ENCODE measurements at places on chromosomes 2 and 18. TPM values are rescaled to one million over a fixed set of nuclear protein-coding genes. Genes with fewer than 3 reads are reported as not detected.

SKOR2 gene
- total RNA-seq, result not detected

TCF23 gene
- total RNA-seq, result not detected

PLGLB2 gene
- total RNA-seq, result 0.10 TPM

GTF2A1L gene
- not detected for total RNA-seq

DNA sequence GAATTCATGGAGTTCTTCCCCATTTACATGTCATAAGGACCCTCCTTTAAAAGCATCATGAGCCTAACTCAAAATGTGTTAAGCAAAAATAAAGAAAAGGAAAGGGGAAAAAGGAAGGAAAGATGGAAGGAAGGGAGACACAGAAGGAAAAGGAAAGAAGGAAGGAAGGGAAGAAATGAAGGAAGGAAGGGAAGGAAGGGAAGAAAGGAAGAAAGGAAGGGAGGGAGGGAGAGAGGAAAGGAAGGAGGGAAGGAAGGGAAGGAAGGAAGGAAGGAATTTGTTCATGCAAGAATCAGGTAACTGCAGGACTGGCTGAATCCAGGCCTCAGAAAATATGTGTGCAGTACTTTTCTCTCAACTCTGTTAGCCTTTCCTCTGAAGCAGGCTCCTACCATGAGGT is 32.0 kb downstream of the KIAA2012 start:
- no peak for DNase-seq

TLX2 gene
- total RNA-seq, result 0.10 TPM

- DNase-seq, result no peak
Observed at GRCh38 chr2:181152701-181153100, 172.3 kb downstream of the UBE2E3 start.

- no peak for DNase-seq
Observed at GRCh38 chr18:31595121-31595771, 3.6 kb downstream of the TTR start.

DNA sequence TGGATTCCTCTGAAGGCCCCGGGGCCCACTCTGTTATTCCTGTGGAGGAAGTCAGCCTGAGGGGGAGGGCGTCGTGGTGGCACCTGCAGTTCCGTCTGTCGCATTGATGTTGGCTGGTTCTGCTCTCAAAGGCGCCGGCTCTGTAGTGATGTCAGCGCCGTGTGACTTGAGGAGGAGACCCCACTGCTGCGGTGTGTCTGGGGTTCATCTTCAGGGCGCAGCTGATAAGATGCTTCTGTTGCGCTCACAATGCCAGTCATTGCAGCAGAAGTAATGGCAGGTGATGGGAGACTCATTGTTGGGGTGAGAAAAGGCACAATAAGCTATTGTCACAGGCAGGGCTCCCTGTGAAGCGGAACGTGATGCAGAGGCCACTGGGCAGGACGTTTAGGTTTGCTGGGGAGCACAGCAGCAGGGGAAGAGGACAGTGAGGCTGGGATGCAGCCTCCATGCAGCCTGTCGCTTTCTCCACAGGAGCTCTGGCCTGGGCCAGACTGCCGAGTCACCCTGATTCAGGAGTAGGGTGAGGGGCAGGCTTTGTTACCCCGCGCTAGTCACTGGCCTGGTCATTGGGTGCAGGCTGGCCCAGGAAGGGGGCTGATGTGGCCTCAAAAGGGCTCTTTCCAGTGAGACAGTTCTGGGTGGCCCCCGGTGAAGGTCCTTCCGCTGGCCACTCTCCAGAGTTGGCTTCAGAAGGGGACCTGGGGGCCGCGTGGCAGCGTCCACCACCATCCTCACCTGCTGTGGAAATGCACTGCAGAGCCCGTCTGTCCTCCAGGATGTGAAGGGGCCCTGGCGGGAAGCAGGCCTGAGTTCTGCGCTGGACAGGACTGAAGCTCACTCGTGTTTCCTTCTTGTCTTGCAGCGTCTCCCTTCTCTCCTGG is 42.9 kb downstream of the SH3BP4 start:
- DNase-seq, result no peak

DNA sequence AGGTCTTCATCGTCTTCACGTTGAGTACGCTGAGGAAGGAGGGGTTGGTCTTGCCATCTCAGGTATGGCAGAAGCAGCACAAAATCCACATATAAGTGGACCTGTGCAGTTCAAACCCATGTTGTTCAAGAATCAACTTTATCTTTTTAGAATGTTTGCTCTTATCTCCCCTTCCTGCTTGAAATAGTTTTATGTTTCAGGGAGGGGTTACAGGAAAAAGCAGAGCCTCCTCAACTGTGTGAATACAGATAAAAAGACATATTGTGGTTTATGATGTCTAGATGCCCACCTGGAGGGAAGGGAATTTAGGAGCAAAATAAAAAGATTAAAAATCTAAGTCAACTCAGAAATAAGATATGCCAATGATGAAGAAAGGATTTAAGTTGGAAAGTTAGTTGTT is 75.9 kb downstream of the VRK2 start:
- DNase-seq, result no peak

DNA sequence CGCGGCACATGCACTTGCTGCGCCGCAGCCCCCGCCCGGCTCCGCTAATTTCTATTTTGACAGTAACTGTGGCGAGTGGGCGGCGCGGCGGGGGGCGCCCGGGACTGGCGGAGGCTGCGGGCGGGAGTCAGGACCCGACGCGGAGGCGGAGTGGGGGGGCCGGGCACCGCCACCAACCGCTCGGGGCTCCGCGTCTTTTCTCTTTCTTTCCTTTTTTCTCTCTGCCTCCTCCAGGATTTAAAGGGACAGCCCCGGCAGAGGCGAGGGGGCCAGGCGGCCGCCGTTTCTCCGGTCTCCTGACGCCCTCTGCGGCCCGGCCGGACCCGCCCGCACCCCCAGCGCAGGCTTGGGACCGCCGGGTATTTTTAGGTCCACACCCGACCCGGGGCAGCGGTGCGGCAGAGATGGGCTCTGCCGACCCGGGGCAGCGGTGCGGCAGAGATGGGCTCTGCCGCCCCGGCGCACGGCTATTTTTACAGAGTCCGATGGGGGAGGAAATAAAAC is 460 bp upstream of the ZBTB7C start:
- DNase-seq, result no peak

DNA sequence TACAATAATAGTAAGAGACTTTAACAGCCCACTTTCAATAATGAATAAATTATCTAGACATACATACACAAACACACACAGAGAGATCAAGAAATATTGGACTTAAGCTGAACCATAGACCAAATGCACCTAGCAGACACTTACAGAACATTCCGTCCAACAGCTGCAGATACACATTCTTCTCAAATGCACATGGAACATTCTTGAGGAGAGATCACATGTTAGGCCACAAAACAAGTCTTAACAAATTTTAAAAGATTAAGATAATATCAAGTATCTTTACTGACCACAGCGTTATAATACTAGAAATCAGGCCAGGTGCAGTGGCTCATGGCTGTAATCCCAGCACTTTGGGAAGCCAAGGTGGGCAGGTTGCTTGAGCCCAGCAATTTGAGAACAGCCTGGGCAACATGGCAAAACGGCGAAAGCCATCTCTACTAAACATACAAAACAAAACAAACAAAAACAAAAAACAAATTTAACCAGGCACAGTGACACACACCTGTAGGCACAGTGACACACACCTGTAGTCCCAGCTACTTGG is 7.4 kb downstream of the CERKL start:
- DNase-seq, result no peak

TUBB8B gene
- total RNA-seq, result not detected

Measured in activated naive CD4-positive, alpha-beta T cell treated with anti-CD3 and anti-CD28 coated beads for 36 hours (primary cell).